ENCODE measurements at places on chromosomes 1 and 21.

- no peak for DNase-seq
These were observed 52.9 kb downstream of the ACBD3 start for GRCh38 chr1:226133504-226134123.

DNA sequence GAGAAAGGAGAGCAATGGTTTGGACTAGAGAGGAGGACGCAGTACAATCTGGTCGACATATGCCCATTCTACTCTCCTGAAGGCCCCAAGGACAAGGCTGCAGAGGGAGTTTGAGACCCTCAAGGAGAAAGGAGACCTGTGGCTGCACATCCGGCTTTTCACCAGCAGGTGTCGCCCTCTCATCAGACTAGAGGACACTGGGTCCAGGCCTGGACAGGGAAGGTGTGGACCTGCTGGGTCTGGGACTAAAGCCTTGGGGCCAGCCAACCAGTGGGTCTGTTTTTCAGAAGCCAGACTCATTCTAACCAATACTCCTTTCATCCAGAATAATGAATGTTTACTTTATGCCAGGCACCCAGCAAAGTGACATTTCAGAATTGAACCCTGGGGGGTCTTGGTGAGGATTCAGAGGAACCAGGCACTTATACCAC, 5.0 kb downstream of the SRARP start:
- DNase-seq = peak; percentile 79

DNA sequence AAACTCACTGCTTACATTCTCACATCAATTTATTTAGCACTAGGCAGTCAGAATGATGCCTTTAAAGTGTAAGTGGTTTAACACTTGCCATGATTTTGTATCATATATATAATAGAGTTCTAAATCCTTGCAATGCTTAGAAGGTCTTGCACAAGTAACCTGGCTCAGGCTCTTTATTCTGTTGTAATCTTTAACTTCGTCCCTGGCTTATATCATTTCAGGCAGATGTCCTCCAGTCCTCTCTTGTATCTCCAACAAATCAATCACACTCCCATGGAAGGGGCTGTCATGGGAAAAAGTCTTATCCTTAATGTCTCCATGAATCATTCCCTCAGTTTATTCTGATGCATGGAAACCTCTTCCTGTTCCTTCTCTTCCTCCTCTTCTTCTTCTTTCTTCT, 841.6 kb upstream of the B3GALT2 start:
- no peak for DNase-seq

GRCh38 chr1:51305371-51305823, 25.0 kb downstream of the TTC39A start:
- no peak for DNase-seq

- no peak for DNase-seq
These were observed 141.0 kb downstream of the TNFSF18 start for GRCh38 chr1:172909606-172910326.

GRCh38 chr1:94898491-94899385, 28.2 kb downstream of the CNN3 start:
- no peak for DNase-seq

DNA sequence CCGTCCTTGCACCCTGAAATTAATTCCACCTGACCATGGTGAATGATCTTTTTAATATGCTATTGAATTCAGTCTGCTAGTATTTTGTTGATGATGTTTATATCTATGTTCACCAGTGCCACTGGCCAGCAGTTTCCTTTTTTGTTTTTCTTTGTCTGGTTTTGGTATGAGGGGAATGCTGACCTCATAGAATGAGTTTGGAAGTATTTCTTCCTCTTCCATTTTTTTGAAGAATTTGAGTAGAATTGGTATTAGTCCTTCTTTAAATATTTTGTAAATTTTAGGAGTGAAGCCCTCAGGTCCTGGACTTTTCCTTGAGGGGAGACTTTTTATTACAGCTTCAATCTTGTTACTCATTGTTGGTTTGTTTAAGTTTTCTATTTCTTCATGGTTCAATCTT, 231.6 kb downstream of the MRPL39 start:
- DNase-seq = no peak

DNA sequence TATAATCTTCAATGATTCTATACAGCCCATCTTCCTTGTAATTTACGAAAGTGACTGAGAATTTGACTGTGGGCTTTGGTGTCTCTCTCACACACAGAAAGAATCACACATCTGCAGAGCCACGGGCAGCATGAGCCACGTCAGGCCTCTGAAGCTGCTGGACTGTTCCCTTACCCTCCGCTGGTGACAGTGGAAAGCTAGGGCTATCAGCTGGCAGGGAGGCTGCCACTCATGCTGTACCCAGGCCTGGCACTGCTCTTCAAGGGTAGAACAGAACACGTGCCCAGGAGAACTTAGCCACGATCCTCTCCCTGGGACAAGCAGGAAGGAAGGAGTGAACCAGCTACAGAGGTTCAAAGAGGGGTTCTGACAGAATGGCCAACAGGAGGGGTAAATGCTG, 90.7 kb downstream of the JAK1 start:
- DNase-seq = no peak

DNA sequence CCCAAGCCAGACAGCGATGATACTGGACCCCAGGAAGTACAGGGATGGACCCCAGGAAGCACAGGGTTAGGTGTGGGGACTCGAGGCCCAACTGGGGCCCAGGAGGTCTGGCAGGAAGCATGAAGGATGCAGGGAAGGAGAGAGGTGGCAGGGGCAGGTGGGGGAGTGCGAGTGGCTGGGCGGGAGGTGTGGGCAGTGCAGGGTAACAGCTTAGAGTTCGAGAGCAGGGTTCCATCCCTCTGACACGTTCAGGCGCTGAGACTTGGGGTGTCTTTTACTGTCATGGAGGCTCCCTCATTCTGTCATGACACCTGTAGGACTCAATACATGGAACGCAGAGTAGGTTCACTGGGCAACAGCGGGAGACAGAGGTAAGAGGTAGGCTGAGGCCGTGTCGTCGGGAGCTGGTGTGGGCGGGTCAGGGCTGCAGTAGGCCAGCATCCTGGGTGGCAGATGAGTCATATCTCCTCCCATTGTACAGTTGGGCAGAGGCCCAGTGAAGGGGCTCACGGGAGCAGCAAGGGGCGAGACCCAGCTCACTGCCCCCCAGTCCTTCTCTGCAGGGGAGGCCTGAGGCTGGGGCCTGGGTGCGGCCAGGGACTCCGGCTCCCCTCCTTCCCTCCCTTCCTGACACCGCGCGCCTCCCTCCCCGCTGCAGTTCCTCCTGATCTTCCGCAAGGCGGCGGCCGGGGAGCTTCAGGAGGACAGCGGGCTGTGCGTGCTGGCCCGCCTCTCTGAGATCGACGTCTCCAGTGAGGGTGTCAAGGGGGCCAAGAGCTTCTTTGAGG, 11.6 kb upstream of the CTRC start:
- no peak for DNase-seq

- no peak for DNase-seq
These were observed 156.3 kb upstream of the C1orf87 start for GRCh38 chr1:60229821-60230220.

- DNase-seq = no peak
These were observed 80.1 kb downstream of the SH3BGR start for GRCh38 chr21:39531840-39532239.

- peak; percentile 71 for DNase-seq
These were observed at the start of gene PLEKHO1 for GRCh38 chr1:150149271-150150132. Gene PLEKHO1 (plus strand): TSS chr1:150149916. CDS start chr1:150150258, 342 bp downstream.

- no peak for DNase-seq
These were observed 50.7 kb downstream of the SPATA17 start for GRCh38 chr1:217681806-217682205.

GRCh38 chr1:63635681-63636080, 42.5 kb downstream of the PGM1 start:
- no peak for DNase-seq

- DNase-seq = no peak
These were observed 2.1 kb upstream of the PLA2G2C start for GRCh38 chr1:20188455-20188817.

DNA sequence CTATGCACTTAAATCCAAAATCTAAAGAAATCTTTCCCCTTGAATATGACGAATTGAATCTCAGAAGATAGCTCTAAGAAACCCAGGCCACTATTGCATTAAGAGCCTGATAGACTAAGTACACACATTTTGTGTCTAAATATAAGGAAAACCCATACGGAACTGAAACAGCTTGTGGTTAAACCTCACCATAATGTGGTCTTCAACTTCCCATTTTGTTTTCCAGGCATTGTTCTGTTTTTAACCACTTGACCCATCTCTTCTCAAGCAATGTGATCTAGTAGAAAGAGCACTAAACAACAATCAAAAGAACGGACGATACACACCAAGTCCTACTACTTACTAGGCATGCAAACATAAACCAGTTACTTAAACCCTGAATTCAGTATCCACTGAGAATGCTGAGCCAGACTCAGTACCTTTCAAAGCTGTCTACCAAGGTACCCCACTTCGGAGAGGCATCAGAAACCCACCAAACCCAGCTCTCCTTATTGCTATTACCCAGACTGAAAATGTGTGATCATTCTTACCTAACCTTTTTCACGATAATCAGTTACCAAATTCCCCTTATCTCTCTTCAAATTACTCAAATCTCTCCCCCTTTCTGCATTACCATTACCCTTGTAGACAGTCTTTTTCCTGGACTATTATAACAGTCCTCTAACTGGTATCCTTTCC, 12.8 kb downstream of the OTUD7B start:
- no peak for DNase-seq

GRCh38 chr1:229989591-229990248, 77.3 kb upstream of the GALNT2 start:
- DNase-seq = no peak

- no peak for DNase-seq
These were observed 22.0 kb upstream of the PRDM15 start for GRCh38 chr21:41901099-41901498.

All from breast epithelium (tissue), 4 donors.